NCI-H2171 treated with DMSO at 0.1 percent for 48 hours (cell line): ENCODE measurements at places on chromosomes 6 and 20.

DNA sequence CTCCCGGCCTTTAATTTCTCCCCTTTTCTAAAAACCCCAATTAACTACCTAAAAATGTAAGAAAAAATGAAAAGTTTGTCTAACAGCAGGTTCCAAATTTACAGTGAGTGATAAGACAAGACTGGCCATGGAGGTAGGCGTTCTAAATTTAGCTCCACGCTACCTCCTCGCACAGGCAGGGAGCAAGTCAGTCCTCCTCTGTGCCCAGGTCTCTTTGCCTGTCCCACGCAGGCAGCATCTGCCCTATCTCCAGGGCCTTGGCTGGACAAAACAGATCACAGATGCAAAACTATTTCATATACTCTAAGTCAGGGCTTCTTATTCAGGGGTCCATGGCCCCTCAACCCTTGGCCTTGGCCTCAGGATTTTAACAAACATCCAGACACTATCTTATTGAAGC is 98.0 kb upstream of the JARID2 start:
- no peak for DNase-seq

GRCh38 chr6:74071214-74071613 is 375.2 kb downstream of the CD109 start:
- no peak for DNase-seq

DNA sequence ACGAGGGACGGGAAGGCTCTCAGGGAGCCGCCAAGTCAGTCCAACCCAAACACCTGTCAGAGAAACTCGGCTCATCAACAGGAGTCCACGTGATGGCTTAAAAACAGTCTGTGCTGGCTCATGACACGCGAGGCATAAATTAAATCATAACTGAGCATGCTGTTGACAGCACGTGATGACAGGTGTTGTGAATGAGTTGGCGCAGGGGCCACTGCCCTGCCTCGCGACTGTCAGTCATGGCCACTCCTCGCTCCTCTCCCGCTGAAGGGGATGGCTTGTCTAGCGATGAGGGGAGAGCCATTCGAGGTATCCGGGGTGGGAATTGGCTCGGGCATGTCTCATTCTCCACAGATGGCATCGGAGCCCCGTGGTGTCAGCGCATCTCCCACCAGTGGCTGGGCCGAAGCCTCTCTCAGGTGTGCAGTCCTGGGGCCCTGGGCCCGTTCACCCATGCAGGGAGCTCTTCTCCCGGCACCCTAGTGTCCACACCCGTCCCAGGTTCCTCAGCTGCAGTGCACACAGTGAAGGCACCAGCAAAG is 313.3 kb downstream of the BMP7 start:
- no peak for DNase-seq

- DNase-seq, result no peak
Measured at GRCh38 chr6:130203370-130203769, 19.4 kb downstream of the SAMD3 start.

DNA sequence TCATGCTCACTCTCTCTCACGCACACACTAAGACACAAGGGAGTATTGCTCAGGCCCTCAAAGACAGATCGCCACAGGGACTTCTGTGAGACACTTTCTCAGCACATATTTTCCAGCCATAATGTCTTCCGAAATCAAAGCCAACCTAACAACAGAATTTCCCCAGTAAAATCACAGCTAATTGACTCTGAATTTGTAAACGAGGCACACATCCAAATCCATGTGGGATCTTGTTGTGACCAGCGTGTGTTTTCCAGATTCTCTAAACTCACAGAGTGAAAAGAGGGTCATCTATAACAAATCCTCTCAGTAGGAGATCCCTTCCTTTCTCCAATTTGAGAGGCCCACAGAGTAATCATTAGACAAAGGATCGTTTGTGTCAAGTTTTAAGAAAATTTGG is 280.4 kb downstream of the PACRG start:
- DNase-seq, result no peak

DNA sequence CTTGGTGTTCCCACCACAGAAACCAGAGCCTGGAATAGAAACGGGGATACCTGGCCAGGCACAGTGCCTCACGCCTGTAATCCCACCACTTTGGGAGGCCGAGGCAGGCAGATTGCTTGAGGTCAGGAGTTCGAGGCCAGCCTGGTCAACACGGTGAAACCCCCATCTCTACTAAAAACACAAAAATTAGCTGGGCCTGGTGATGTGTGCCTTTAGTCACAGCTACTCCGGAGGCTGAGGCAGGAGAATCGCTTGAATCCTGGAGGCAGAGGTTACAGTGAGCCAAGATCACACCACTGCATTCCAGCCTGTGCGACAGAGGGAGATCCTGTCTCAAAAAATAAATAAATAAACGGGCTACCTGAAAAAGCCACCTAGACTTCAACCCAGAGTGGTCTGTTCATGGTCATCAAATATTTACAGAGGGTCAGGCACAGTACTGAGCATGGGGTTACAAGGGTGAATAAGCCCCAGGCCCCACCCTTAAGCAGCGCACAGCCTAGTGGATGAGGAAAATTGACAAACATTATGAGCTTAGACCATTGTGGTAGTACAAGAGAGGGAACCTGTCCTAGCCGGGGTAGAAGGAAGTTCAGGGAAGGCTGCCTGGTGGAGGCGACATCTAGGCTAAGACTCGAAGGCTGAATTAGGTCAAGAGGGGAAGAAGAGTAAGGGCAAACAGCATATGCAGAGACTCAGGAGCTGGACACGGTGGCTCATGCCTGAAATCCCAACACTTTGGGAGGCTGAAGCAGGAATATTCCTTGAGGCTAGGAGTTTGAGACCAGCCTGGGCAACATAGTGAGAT is 7.2 kb upstream of the PCIF1 start:
- DNase-seq, result no peak
